ENCODE measurements at places on chromosomes 1 and 21.

DNA sequence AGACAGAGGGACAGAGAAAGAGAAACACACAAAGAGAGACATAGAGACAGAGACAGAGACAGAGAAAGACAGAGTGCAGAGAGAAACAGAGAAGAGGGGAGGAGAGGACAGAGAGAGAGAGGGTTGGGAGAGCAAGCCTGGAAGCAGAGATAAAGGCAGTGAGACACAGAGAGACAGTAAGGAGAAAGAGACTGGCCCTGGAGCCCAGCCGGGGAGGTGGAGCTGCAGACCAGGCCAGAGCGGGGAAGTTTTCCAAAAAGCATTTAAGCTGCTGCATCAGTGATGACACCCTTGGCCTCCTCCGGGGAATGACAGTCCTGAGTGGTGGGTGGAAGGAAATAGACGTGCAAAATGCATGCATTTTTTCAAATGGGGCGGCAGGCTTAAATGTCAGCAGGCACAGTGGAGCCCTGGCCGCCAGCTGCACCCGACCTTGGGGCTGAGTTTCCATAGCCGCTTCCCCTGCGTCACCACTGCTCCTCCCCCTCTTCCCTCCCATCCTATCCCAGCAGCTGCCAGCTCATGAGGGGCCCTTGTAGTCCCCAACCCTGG is 95.4 kb upstream of the KLHDC7A start:
- no peak for DNase-seq

GRCh38 chr1:101158424-101158823 is 78.4 kb upstream of the S1PR1 start:
- no peak for DNase-seq

DNA sequence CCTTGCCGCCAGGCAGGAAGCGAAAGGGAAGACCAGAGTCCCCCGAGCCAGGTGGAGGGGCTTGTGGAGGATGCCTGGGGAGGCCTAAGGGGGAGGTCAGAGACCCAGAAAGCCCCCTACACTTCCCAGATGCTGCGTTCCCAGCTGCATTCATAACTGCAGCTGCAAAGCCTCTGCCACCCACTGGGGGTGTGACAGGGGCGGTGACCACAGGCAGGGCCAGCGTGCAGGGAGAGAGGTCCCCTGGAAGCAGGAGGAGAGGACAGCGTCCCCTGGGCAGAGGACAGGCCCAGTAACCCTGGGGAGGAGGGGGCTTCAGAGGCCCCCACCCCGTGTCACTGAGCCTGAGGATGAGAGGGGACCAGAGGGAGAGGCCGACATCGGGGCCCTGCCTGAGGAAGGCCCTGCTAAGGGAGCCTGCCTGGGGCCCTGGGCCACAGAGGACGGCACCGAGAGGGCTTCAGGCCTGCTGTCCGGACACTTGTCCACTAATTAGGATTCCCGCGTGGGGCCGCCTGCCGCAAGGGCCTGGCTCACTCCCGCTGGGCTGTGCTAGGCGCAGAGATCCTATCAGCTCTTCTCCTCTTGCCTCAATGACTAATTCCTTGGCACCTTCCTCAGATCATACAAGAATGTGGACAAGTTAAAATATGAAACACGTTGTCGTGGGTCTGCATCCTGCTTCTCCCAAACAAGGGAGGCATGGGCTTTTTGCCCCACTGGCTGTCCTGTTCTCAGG is 49.1 kb upstream of the CCDC27 start:
- no peak for DNase-seq

DNA sequence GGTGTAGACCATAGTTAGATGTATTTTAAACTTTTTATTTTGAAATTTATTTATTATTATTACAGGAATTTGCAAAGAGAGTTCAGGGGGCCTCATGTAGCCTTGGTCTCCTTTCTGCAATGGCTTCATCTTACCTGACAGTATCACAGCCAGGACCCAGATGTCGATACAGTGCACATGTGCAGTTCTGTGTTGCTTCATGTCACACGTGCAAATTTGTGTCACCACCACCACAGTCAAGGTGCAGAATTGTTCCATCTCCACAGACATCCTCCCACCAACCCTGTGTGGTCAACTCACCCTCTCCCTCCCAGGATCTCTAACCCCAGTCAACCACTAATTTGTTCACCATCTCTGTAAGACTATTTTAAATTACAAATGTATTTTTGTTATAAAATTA is 184.5 kb downstream of the CAMTA1 start:
- no peak for DNase-seq

DNA sequence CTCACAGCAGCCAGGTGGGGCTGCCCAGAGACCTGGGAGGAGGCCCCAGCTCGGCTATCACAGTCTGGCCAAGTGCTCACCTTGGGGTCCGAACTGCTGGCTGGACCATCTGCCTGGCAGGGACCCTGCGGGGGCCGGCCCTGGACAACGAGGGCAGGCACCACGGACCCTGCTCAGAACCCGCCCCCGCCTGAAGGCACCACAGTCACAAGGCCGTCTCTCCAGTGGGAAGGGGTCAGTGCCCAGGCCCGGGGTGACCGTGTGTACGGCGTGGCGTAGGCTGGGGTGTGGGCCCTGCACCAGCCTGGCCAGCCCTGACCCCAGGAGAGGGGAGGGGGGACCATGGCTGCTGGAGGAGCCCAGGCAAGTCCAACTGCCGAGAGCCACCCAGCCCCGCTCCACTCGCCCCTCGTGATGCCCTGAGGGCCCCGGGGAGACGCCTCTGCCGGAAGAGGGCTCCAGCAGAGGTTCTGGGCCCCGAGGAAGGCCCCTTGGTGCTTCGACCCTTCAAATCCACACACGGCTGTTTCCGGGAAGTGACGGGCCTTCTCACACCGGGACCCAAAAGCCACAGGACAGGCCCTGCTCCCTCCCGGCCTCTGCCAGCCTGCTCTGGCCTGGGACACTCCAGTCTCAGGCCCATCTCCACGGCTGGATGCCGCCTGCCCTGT is 11.2 kb upstream of the RNF223 start:
- DNase-seq = peak; percentile 44

GRCh38 chr1:226654046-226654667 is 84.9 kb downstream of the ITPKB start:
- no peak for DNase-seq

DNA sequence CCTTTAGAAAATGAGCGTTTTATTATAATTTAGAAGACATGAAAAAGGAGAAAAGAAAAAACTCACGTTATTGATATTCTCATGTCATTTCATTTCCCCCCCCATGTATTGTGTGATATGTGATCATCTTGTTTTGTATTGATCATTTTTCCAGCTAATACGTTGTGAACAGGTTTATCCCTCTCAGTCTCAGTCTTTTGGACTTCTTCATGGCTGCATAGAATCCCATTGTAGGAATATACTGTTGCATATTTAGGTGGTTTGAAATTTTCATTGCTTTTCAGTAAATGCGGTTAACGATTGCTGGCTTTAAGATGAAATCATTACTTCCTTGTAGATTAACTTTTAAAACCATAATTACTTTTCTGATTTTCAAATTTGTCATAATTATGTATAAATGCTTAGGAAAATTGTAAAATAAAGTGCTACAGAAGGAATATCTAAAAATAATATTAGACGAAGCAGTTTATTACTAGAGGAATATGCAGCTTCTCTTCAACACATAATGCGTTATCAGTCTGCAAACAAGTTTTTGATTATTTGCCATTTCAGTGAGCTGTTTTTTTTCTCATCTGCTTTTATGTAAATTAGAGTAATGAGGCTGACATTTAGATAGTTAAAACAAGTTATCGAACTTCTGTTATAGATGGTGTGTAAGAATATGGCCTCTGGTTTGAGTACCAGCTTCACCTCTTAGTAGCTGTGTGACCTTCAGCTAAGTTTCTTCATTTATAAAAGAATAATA is 1.8 kb downstream of the SON start:
- DNase-seq = no peak

GRCh38 chr1:226123212-226123560 is 60.7 kb downstream of the H3-3A start:
- DNase-seq = no peak

DNA sequence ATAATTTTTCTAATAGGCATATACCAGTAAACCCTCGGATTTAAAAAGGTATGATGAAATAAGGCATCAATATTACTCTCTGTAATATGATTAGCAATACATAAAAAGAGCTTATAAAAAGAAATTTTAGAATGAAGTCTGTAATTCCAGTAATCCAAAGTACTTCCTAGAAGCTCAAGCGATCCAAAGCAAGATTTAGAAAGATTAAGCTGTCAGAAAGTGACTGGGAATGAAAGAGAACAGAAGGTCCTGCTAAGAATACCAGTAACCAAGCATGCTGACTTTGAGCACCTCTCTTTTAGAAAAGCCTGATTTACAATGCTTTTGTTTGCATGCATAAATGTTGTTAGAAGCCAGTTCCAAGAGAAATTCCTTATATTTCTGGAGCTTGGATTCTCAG is 125.1 kb downstream of the GIPC2 start:
- no peak for DNase-seq

GRCh38 chr1:204102029-204102611 is 29.2 kb downstream of the SOX13 start:
- DNase-seq = no peak

DNA sequence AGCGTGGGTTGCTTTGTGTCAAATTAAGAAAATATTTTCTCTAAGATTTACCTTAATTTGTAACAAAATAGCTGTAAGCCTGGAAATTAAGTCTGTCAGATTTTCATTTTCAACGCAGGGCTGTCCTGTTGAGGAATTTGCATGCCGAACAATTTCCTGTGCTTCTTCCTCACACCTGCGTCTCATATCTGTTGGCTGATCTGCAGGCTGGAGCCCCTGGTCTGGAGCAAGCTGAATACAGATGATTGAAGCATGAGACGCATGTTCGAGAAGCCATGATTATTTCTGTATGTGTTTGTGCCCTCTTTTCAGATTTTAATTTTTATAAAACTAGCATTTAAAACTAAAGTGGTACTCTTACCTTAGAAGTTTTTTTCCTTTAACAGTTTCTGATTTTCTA is 9.8 kb downstream of the MIXL1 start:
- no peak for DNase-seq

DNA sequence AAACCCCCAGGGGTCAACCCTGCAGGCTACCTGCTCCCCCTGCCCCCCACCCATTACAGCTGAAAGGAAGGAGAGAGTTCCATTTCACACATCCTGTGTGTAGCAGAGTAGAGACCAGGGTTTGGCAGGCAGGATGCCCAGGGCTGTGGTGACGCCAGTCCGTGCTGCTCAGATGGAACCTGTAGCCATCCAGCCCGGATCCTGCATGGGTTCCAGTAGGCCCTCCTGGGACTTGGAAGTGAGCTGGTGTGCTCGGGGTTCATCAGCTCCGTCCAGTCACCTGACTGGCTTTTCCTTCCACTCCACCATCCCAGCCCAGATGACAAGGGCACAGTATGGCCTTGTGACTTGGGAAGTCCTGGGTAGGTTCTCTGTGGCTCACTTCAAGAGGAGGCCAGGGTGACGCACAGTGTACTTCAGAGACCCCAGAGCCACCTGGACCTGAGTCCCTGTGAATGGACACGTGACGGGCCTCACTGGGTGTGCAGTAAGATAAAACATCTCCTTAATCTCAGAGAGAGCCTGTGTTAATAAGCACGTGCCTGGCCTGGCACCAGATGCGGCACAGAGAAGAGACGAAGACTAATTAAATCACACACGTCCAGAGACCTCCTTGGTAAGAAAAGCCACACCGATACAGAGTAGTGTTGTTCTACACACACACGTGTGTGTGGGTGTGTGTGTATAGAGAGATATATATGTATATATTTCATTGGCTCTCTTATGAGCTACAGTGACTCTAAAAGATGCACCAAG is 16.0 kb downstream of the ITPKB start:
- DNase-seq = no peak

DNA sequence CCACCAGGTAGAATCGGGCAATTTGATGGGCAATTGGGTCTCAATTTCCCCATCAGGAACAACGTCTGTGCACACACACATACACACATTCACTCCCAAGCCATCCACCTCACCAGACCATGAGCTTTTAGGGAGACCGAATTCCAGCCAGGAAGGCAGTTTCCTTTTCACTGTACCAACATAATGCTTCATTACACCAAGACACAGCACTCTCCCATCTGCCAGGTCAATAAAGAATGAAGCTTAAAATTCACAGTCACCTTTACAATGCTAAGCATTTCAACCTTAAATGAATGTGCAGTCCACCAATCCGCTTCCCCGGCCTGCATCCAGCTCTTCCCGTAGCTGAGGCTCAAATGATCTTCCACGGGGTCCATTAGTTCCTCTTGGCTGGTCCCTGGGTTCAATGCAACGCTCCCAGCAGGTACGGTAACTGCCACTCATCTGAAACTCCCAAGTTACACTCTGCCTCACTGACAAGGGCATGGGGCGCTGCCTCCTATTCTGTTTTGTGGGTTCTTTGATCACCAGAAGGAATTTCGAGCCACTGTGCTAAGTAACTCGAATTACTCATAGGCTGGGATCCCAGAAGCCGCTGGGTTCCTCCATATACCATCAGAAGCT is 105.0 kb downstream of the SIM2 start:
- no peak for DNase-seq

DNA sequence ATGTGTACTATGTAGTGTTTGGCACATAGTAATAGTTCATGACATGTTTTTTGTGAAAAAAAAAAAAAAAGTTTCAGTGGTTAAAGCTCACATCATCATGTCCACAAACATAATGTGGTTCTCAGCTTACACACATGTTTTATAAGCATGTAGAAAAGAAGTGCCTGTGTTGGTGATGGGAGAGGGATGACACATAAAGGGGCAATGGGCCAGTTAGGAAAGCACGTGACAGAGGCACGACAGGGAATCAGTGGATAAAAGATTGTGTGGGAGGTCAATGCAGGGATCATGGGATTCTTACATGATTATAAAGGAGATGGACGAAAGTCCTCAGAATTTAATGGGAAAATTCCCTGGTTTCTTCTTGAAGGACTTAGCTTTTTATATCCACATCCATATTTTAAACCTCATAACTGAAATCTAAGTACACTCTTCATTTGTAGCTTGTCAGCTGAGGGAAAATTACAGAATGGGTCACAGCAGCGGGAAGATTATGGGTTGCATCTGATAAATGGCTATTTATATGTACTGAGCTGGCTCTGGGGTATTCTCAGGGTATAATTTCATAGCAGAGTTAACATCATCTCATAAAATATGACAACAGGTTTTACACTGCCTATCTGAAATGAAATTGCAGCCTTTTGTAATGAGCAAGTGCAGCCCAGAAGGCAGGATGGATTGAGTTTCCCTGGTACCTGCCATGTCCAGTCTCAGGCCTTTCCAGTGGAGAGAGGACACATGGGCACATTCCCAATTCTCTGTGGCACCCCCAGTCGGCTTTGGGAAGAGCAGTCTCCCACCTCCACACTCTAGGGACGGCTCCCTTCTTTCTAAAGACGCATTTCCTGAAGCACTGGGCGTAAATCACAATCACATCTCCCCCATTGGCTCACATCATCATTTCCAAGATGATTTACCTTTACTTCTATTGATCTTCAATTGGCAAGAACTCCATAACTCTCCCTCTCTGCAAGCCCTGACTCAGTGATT is 42.3 kb upstream of the NHLH2 start:
- no peak for DNase-seq

- peak; percentile 84 for DNase-seq
Measured at GRCh38 chr1:112954945-112955772, 837 bp downstream of the SLC16A1 start.

- DNase-seq = no peak
Measured at GRCh38 chr1:51855624-51856023, 22.9 kb downstream of the NRDC start.

GRCh38 chr1:179094818-179095217 is 12.9 kb downstream of the TOR3A start:
- DNase-seq = no peak

- no peak for DNase-seq
Measured at GRCh38 chr1:240136402-240136801, 44.7 kb downstream of the FMN2 start.

- DNase-seq = no peak
Measured at GRCh38 chr21:26946744-26947446, 20.0 kb downstream of the ADAMTS5 start.

- DNase-seq = no peak
Measured at GRCh38 chr1:63638471-63638870, 45.3 kb downstream of the PGM1 start.

GRCh38 chr1:44437107-44437716 is 32.2 kb downstream of the RNF220 start:
- DNase-seq = no peak
